ENCODE measurements at places on chromosomes 11 and 22. TPM values are rescaled to one million over a fixed set of nuclear protein-coding genes. Genes with fewer than 3 reads are reported as not detected.

Gene C22orf31
- not detected for total RNA-seq

Gene C11orf87
- not detected for total RNA-seq

Gene PLAAT3
- 36.0 TPM for total RNA-seq

Gene APOL3
- total RNA-seq = 2.5 TPM

Gene DUSP8
- 21.4 TPM for total RNA-seq

Gene CRYBA4
- total RNA-seq = not detected

Gene RIMBP3B
- not detected for total RNA-seq

Gene MS4A15
- not detected for total RNA-seq

Gene FXYD2
- total RNA-seq = 366 TPM

Gene PLEKHB1
- 26.7 TPM for total RNA-seq

Gene FZD4
- 9.5 TPM for total RNA-seq

Gene IGLL1
- not detected for total RNA-seq

Gene TAGLN
- 67.5 TPM for total RNA-seq

Gene PAMR1
- 4.7 TPM for total RNA-seq

Gene SCO2
- total RNA-seq = not detected

Gene CABP2
- total RNA-seq = not detected

Gene INPP5J
- total RNA-seq = 11.2 TPM

Gene YPEL1
- total RNA-seq = 7.1 TPM

Gene WT1
- 0.09 TPM for total RNA-seq

Gene OR51B5
- not detected for total RNA-seq

Gene KCNE3
- total RNA-seq = 10.9 TPM

Gene PHOX2A
- not detected for total RNA-seq

Gene SAA4
- not detected for total RNA-seq

Gene MPEG1
- total RNA-seq = 5.6 TPM

Gene TENM4
- total RNA-seq = 2.0 TPM

Gene OR4A16
- total RNA-seq = not detected

Gene PTPRCAP
- total RNA-seq = 2.4 TPM

Gene POTEH
- total RNA-seq = not detected
